ENCODE measurements at places on chromosomes 3 and 15. TPM values are rescaled to one million over a fixed set of nuclear protein-coding genes. Genes with fewer than 3 reads are reported as not detected.

Gene COMMD4
- 97.4 TPM for total RNA-seq

Gene FYTTD1
- 25.0 TPM for total RNA-seq

Gene ZIC1
- not detected for total RNA-seq

Gene B3GALNT1
- 14.0 TPM for total RNA-seq

Gene NEK10
- 0.80 TPM for total RNA-seq

Gene P2RY12
- total RNA-seq = not detected

Gene LRRC31
- total RNA-seq = not detected

Gene CHDH
- total RNA-seq = 0.10 TPM

Gene KCNAB1
- not detected for total RNA-seq

Gene ZNF502
- 2.4 TPM for total RNA-seq

Data from activated naive CD8-positive, alpha-beta T cell treated with anti-CD3 and anti-CD28 coated beads for 36 hours (primary cell).